ENCODE measurements at places on chromosomes 7 and 10.
A peak's percentile ranks its signal among the peaks of the same experiment; 100 is the strongest.

DNA sequence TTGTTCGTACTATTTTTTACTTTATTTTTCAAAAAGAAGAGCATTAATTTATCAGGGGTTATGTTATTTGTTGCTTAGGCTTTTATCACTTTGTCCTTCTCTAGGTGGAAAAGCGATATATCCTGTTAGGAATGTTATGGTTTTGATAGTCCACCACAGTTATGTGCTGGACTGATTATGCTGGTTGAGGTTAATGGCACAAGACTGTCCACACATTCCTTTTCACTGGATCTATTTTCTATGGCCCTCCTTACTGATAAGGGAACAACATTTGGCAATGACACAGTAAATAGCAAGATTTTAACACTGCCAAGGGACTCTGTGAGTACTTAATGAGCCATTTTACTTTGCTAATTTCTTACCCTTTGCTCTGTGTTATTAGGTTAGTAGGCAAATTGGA is 1212.3 kb downstream of the NXPH1 start:
- DNase-seq: no peak

DNA sequence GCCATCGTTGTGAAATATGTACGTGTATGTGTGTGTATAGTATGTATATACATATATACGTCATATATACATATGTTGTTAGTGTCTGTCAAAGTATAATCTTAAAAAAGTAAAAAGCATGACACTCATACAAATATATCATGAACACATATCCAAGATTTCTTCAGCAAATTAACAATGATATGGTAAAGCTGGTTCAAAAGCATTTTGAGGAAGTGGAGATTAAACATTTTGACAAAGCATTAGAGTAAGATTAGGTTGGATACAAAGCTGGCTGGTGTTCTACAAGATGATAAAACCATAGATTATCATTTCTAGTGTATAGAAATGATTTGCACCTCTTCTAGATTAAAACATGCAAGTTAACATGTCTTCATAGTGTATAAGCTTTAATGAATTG is 771 bp upstream of the NUDCD3 start:
- DNase-seq: no peak

DNA sequence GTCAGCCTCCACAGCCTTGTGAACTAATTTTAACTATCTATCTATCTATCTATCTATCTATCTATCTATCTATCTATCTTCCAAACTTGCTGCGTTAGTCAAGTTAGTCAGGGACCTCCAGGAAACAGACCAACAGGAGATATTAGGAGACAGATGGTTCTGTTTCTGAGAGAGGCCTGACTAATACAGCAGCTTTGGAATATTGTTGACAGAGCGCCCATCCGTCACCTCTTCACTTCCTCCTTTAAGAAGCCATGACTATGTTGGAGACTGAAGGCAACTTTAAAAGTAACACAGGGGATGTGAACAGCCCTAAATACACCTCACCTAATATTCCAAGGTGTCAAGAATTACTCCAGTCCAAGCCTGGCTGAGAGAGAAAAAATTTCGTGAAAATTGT is 280.9 kb upstream of the IGFBP3 start:
- no peak for DNase-seq

DNA sequence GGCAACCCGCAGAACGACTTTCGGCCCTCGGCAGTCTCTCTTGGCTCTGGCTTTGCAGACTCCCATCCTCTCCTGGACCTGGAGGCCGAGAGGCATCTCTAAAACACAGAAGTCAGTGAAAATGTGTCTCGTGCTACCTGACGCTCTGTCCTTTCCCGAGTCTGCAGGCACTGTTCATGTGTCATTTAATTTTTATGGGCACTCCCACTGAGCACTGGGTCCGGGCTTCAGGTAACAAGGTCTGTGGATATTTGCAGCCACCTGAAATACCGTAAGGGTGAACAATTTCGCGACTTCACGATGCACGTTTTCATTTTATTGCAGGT is 96.8 kb downstream of the GLRX3 start:
- no peak for DNase-seq

- DNase-seq: no peak
Measured at GRCh38 chr7:158847451-158847866, 8.9 kb upstream of the DYNC2I1 start.

GRCh38 chr10:128934492-128934891 is 532.5 kb upstream of the MGMT start:
- no peak for DNase-seq

DNA sequence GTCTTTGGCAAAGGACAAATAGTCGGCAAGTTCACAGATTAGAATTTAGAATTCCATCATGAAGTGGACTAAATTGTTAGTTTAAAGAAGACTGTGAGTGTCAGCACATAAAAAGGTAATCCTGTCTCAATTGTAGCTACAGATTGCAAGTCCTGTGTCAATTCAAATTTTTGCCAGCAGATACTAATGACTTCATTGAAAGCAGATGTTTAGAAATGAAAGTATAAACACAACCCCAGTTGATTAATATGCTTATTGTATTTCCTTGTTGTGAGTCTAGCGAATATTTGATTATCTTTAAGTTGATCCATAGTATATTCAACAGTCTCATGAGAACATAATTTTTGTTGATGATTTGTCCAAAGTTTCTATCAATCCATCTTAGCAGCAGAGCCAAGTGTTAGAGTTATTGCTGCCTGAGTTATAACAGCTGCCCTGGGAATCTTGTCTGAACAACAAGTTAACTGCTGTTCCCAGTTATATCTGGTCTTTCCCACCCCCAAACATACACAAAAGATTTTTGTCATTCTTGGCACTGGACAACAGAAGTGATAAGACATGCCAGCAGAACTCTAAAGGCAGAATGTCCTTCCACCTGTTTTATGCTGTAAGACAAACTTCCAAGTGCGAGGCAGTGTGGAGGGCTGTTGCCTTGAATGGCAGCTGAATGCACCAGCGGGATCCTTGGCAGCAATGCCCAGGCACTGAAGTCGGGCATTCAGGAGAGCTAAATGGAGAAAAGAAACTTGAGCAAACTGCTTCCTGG is 21.3 kb upstream of the HERPUD2 start:
- no peak for DNase-seq

- DNase-seq: no peak
Measured at GRCh38 chr7:153641199-153641598, 411.0 kb upstream of the DPP6 start.

GRCh38 chr10:102242118-102242485 is 790 bp upstream of the PITX3 start:
- no peak for DNase-seq

- no peak for DNase-seq
Measured at GRCh38 chr10:25072786-25073185, 56.4 kb downstream of the THNSL1 start.

DNA sequence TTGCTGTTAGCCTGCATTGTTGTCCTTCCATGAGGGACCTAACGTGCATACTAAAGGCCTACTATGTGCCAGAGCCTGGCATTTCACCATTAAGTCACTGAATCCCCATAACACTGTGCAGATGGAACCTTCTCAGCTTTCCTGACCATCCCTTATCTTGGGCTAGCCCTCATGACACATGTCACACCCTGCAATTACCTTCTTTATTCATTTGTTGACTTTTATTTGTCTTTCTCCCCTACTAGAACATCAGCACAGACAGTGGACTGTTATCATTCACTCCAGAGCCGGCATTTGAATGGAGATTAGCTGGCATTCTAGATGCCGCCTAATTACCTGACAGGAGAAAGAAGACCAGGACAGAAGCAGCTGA is 471.1 kb upstream of the GALNT17 start:
- no peak for DNase-seq

GRCh38 chr7:158268816-158269535 is 318.6 kb downstream of the PTPRN2 start:
- DNase-seq: no peak

DNA sequence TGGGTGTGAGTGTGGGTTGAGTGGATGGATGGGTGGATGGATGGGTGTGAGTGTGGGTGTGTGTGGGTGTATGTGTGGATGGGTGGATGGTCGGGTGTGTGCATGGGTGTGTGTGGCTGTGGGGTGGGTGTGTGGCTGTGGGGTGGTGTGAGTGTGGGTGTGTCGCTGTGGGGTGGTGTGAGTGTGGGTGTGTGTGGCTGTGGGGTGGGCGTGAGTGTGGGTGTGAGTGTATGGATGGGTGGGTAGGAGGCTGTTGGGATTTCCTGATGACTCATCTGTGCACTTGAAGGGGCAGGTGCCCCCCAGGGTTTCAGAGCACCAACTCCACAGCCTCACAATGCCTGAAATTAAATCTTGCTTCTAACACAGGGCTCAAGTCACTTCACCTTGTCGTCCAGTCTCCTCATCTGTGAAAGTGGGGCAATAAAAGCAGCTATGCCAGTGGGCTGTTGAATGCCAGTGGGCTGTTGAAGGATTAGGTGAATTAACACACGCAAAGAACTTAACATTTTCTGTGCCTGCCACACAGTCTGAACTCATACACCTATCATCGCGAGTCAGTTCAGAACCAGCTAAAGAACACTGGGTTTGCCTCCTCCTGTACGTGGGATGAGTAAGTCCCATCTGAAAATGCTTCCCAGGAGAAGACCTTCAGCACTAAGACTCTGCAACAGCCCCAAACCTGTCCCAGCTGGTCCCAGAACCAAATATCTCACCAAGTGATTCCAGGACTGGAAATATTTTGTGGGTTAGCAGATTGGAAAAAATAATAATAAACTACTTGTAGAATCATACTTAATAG is 32.0 kb downstream of the SFMBT2 start:
- DNase-seq: no peak

DNA sequence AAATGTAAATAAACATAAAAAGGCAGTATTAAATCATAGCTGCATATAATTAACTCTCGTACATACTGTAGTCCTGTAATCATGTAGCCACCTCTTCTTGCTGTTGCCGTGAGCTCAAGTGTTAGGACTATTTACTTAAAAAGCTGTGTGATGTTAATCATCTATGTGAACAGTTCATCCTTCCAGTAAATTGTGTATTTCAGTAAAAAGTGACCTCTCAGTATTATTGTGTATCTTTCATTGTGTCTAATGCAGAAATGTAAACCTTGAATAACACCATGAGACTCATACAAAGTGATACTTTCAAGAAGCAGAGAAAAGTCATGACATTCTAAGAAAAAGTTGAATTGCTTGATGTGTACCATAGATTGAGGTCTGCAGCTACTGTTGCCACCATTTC is 38.0 kb downstream of the ADD3 start:
- DNase-seq: no peak

- DNase-seq: no peak
Measured at GRCh38 chr10:44724415-44725174, 186.5 kb upstream of the TMEM72 start.

GRCh38 chr7:134121632-134122139 is 5.5 kb upstream of the LRGUK start:
- DNase-seq: no peak

GRCh38 chr7:517774-518629 is 1.6 kb downstream of the PDGFA start:
- DNase-seq: peak; percentile 51

DNA sequence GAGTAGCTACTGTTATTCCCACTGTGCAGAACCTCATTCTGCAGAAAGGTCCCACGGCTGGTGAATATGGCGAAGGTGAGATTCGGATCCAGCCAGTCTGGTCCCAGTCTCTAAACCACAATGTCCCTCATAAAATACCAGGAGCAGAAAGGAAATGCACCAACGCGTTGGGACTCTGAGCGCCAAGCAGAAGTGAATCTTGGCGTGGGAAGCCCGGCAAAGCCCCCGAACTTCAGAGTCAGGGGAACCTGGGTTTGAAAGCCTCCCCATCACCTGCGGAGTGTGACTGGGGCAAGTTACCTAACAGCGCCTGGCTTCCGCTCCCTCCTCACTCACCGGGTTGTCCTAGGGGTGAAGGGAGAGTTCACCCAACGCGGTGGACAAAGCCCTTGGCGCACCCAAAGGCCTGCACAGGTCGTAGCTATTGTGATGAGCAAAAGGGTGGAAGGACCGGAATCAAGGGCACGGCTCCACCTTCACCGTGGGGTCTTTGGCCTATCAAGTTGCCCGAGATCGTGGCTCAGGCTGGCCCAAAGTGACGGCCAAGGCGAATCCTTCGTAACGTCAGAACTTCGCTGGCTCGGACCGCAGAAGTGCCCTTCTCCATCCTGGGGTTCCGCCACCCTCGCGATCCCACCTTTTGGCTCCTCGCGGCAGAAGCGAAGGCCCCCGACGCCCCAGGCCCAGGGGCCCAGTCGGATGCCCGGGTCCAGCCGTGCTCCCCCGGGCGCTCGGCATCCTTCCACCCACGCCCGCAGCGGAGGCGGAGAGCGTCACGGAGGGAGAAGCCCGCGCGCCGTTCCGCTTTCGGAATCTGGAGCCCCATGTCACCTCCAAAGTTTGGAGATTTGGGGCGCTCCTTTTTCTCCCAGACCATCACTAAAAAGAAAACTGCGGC is 811 bp downstream of the RGS10 start:
- peak; percentile 78 for DNase-seq

DNA sequence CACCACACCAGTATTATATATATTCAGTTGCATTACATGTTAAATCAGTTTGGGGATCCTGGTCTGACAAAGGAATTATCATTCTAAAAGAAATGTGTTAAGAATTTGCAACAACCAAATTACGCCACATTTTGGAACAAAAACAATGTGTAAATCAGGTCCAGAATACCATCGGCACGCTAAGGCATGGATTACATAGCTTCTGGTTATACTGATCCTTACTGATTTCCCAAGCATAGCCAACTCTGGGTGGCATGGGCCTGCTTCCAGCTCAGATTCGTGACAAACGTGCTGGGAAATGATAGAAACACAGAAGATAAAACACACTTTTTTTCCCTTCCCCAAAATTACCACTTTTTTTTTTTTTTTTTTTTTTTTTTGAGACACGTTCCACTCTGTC is 660.0 kb downstream of the SORCS1 start:
- DNase-seq: no peak

GRCh38 chr10:83518779-83519178 is 620.5 kb upstream of the GHITM start:
- DNase-seq: no peak

DNA sequence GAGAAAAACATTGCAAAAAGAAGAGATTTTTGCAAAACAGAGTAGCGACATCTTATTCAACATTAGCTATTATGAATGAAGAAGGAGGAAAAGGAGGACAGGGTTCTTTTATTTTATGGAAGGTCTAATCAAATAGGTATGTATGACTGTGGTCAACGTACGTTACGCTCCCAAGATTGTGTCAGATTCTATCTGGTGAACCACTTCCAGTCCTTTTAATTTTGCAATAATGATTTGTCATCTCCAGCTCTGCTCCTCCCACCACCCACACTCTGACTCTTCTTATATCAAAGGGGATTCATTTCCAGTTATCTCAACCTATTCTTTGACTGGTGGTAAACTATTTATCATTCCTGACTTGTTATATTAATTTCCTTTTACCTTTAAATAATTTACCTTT is 259.9 kb downstream of the CACNA2D1 start:
- DNase-seq: no peak

- DNase-seq: no peak
Measured at GRCh38 chr7:18292584-18292983, 203.0 kb upstream of the HDAC9 start.

- no peak for DNase-seq
Measured at GRCh38 chr10:32318476-32318896, 28.5 kb downstream of the EPC1 start.

GRCh38 chr10:68082872-68083271 is 7.8 kb upstream of the HERC4 start:
- no peak for DNase-seq

- no peak for DNase-seq
Measured at GRCh38 chr7:144821067-144821466, 14.8 kb downstream of the TPK1 start.

- no peak for DNase-seq
Measured at GRCh38 chr10:88088441-88089340, 225.3 kb downstream of the PTEN start.

- no peak for DNase-seq
Measured at GRCh38 chr7:134764365-134764764, 15.1 kb upstream of the CALD1 start.

- DNase-seq: no peak
Measured at GRCh38 chr7:22140578-22140977, 194.9 kb upstream of the CDCA7L start.

- DNase-seq: no peak
Measured at GRCh38 chr7:117061751-117062150, 108.5 kb downstream of the ST7 start.

Data from stimulated activated CD8-positive, alpha-beta memory T cell treated with anti-CD3 and anti-CD28 coated beads, Interleukin-4, amount 100 ng/mL, for 48 hours (primary cell).